ENCODE measurements at places on chromosomes 16 and 17.

- DNase-seq, result no peak
Measured at GRCh38 chr16:22946433-22946832, 132.5 kb downstream of the HS3ST2 start.

GRCh38 chr16:58499615-58500351, at the start of gene NDRG4:
NDRG4 (plus strand) TSS chr16:58500143; CDS start chr16:58500249, 106 bp downstream.
- no peak for DNase-seq

GRCh38 chr16:22678311-22678710, 135.7 kb upstream of the HS3ST2 start:
- DNase-seq, result no peak

GRCh38 chr17:73595479-73595878, 48.8 kb downstream of the SDK2 start:
- DNase-seq, result peak; percentile 42

DNA sequence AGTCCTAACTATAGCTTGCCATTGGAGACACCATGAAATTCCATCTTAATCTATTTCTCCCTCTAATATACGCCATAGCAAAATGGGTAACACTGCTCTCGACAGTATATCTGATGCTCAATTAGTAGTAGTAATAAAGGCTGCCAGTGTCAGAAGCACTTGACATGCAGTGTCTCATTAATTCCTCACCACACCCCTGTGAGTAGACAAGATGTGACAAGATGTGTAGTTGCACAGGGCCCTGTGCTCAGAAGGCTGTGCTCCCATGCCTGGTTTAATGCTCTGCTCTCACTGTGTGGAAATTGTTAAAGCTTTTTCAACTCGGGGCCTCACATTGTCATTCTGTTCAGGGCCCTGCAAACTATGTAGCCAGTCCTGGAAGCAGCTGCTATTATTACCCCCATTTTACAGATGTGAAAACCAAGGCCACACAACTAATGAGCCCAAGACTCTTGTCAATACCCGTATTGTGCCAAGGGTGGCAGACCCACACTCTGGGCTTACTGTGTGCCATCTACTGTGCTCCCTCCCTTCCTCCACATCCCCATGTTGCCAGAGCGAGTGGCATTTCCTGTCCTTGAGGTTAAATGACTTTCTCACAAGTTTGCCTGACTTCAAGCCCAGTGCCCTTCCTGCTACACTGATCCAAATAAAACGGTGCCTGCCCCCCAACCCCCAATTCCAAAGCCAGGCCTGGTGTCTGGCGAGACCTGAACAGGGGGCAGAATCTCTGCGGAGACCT, 287.3 kb upstream of the CCL2 start:
- DNase-seq, result no peak
